ENCODE measurements at places on chromosomes 2 and 18.

DNA sequence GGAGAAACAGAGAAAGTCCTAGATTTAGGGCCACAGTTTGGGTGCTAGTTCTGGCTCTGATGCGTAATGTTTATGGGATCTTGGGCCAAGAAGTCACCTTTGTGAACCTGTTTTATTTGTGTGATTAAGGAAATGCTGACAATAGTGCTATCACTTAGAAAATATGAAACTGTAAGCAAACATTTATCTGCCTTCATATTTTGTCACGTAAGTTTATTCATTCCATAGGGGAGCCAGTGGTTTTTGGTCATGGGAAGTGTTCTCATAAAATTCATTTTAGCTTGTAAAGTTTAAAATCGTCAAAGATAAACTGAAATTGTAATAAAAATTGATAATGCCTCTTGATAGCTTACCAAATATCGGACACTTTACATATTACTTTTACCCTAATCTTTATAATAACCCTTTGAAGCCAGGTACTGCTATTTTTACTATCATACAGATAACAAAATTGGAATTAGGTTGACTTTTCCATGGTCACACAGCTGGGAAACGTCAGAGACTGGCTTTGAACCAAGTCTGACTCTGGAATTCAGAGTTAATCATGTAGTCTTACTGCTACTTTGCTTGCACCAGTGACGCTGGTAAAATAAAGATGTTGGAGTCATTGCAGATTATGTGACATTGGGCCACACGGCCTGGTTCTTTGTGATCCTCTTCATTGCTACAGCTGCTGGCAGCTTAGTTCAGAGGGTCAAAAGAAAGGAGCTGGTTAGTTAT, 99.7 kb downstream of the ICA1L start:
- DNase-seq: no peak

DNA sequence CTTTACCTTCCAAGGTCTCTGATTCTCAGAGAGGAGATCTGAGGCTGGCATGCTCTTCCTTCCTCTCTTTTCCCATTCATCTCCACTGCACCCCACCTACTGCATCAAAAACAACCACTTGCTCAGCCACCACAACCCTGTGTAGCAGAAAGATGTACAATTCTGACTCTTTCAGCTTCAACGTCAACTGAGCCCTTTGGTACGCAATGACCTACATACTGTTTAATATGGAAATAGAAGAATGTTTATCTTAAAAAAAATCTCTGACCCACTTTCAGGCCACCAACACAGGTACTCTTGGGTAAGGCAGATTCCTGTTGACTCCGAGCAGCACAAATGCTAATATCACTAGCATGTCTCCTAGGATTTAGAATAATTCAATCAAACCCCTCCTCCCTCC, 76.2 kb upstream of the AFF3 start:
- DNase-seq: no peak

- DNase-seq: no peak
Measured at GRCh38 chr2:167965907-167966761, 281.3 kb downstream of the STK39 start.

- DNase-seq: no peak
Measured at GRCh38 chr2:98880266-98881152, 55.5 kb downstream of the CRACDL start.

GRCh38 chr2:85453571-85453970, 35.1 kb downstream of the SH2D6 start:
- DNase-seq: no peak

GRCh38 chr2:55136138-55136541, 85.9 kb upstream of the RTN4 start:
- no peak for DNase-seq

- no peak for DNase-seq
Measured at GRCh38 chr2:174750923-174751441, 13.3 kb downstream of the CHRNA1 start.

DNA sequence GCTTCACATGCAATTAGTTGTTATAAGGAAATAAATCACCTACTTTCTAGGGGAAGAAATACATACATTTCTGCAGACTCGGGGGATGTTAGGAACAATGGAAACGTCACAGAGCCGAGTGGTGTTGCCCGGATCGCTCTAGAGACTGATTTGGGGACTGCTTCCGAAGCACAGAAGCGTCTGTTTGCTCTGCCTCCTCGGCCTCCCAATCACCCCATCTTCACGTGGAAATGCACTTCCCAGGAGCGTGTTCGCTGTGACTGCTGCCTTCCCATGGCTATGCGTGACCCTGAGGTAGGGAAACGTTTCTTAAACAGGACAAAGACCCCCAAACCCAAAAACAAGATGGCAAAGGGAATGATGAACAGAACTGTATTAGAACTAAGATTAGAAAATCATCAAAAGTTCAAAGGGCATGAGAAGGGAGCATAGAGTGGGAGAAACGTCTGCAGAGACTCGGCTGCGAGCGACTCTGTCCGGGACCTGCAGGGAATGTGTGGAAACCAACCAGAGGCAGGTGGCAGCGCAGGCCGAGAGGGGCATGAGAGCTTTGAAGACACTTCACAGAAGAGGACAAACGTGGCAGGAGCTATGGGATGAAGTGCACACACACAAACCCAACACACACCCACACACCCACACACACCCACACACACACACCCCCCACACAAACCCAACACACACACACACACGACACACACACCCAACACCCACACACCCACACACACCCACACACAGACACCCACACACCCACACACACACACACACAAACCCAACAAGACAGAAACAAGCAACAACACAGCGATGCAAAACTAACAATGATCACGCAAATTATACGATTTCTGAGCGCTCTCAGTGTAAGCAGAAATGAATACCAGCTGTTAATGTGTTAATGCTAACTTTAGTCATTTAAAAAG, 41.3 kb downstream of the RTP5 start:
- DNase-seq: no peak

DNA sequence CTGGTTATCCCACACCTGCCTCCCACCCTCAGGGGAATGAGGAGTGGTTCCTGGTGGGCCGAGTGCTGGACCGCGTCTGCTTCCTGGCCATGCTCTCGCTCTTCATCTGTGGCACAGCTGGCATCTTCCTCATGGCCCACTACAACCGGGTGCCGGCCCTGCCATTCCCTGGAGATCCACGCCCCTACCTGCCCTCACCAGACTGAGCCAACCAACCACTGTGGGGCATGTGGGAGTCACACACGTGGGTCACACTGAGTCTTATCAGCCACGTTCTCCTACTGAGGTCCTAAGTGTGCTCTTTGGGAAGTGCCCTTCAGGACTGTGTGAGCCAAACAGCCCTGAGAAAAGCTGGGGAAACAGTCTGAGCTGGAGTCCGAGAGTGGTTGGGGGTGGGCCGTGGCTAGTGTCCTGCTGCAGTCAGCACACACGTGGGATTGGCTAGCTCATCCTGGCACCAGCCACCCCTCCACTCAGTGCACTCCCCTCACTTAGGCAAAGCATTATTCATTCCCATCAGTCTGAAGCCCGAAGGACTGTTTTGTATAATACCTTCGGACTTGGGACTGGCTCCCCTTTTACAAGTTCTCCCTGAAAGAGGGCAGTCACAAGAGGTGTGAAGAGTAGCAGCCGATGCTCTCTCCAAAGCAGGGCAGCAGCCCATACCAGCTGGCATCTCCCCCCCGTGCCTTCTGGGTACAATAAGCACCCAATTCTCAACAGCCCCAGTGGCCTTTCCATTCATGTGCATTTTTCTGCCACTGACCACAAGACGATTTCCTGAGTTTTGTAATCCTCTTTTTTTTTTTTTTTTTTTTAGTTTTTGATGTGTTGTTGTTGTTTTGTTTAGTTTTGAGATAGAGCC, 4.6 kb downstream of the TIGD1 start:
- no peak for DNase-seq

DNA sequence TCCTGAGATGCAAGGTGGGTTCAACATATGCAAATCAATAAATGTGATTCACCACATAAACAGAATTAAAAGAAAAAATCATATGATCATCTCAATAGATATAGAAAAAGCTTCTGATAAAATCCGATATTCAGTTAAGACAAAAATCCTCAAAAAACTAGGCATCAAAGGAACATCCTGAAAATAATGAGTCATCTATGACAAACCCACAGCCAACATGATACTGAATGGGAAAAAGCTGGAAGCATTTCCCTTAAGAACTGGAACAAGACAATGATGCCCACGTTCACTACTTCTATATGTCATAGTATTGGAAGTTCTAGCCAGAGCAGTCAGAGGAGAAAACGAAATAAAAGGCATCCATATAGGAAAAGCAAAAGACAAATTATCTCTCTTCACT, 80.4 kb downstream of the MYO3B start:
- DNase-seq: no peak

DNA sequence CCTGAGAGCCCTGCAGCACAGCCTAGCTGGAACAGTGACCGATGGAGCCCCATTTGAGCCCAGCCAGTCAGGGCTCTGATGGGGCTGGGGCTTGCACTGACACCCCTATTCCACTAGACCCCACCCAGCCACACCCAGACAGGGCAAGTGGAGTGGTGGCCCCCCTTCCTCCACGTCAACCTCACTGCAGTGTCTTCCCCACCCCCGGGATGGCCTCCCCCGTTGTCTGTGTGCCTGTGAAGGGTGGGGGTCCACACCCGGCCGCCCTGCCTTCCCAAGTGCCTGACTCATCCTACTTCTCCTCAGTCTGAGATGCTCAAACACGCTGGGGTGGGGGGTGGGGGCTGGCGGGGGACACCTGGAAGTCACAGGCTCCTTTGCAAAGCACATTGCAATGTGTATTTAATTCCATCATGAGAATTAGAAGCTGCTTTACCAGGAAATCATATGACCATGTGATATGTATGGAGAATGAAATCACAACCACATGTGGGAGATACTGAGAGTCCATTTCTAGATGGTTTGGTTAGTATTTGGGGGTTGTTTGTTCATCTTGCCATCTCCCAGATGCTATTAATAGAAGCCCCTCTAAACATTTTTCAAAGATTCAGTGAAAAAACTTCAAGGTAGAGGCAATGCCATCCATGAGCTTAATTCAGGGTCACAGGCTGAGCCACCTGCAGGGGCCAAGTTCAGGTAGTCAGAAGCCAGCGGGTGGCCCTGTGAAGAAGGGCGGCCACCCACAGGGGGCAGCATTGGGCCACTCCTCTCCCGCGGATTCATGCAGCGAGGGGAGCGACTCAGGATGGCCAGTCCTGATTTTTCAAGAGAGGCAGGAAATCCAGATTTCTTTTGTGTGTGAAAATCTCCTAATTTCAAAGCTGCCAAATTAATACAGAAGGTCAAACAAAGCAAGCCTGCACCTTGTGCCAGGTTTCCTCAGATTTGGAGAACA, 22.7 kb upstream of the GMPPA start:
- no peak for DNase-seq

GRCh38 chr2:40242315-40242714, 209.6 kb downstream of the SLC8A1 start:
- no peak for DNase-seq
